ENCODE measurements at places on chromosomes 16 and 17.

GRCh38 chr17:83076938-83077337 lies 2.5 kb upstream of the METRNL start:
- DNase-seq: peak; percentile 44

GRCh38 chr17:19723964-19724363 lies 7.6 kb upstream of the SLC47A2 start:
- DNase-seq: no peak

- no peak for DNase-seq
Observed at GRCh38 chr16:67933805-67934204, 2.1 kb upstream of the CTRL start.

DNA sequence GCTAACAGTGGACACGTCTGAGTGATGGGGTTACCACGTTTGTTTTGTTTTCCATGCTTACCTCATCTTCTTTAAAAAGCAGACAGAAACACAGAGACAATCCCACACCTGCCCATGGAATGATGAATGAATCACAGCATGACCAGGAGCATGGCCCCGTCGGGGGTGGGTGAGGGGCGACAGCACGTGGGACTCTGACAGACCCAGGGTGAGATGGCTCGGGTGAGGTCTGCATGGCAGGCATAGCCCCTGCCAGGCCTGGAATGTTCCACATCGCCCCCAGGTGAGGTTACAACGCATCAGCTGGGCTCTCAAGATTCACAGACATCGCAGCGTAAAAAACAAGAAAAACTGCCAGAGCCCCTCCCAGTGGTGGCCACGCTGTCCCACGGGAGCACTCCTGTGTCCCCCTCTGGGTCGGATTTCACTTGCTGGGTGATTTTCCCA lies 18.1 kb downstream of the SLC7A5 start:
- DNase-seq: no peak

DNA sequence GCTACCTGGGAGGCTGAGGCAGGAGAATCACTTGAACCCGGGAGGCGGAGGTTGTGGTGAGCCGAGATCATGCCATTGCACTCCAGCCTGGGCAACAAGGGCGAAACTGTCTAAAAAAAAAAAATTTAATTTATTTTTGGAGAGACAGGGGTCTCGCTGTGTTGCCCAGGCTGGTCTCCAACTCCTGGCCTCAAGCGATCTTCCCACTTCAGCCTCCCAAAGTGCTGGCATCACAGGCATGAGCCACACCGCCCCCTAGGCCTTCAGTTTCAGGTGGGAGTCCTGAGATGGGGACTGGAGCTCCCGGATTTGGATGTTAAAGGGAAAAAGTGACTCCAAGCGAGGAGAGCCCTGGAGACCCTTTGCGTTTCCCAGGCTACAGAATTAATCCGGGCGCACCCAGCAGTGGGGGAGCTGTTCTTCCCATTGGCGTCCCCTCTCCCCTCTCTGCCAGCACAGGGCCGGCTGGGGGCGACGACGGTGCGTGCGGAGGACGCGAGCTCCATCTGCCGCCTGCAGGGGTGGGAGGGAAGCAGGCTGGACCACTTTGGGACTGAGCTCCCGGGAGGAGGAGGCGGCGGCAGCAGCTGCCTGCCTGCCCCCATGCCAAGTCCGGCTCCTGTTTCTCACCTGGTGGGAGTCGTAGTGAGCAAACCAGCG lies 49.3 kb upstream of the USP7 start:
- peak; percentile 23 for DNase-seq

- no peak for DNase-seq
Observed at GRCh38 chr17:45370949-45371413, 54.2 kb upstream of the MAP3K14 start.

DNA sequence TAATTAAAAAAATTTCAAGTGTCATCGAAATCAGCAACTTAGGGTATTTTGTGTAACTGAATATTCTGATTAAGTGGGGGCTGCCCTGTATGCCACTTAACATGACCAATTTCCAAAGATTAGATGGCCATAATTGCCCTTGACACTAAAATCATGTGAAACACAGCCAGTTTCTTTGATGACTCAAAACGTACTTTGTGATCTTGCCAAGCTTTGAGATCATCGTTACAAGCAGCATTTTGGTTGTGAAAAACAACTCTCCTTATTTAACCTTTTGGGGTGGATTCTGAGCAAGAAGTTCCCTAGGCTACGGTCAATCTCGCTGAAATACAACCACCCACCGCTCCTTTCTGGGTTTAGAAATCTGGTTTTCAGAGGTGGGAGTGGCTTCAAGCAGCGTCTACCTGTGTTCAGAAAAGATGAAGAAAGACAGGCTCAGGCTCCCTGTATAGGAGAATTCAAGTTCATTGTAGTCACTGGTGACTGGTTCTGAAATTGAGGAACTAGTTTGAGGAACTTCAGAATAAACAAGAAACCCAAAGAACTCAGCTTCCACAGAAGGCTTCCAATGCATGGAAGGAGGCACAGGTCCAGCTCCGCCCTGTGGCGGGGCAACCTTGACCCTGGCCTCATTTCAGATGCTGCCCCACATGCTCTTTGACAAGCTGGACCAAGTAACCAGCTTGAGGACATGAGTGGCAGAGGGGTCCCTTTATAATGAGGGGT lies 9.4 kb downstream of the MAP3K14 start:
- DNase-seq: peak; percentile 57

GRCh38 chr17:807523-808294 lies 25.6 kb downstream of the MRM3 start:
- DNase-seq: no peak

DNA sequence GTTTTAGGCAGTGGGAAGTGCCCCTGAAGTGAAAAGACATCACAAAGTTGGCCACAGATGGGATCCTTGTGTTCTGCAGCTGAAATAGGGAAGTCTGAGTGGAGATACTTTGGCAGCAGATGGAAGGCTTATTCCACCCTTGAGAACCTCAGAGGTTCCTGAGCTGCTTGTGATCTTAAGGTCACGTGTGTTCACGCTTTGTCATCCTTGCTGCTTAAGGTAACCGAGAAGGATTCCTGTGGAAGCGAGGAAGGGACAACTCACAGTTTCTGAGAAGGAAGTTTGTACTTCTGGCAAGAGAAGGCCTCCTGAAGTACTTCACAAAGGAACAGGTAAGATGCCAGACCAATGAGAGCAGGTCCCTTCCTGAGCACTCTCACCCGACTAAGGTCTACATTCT lies 12.2 kb downstream of the ADAP2 start:
- no peak for DNase-seq

DNA sequence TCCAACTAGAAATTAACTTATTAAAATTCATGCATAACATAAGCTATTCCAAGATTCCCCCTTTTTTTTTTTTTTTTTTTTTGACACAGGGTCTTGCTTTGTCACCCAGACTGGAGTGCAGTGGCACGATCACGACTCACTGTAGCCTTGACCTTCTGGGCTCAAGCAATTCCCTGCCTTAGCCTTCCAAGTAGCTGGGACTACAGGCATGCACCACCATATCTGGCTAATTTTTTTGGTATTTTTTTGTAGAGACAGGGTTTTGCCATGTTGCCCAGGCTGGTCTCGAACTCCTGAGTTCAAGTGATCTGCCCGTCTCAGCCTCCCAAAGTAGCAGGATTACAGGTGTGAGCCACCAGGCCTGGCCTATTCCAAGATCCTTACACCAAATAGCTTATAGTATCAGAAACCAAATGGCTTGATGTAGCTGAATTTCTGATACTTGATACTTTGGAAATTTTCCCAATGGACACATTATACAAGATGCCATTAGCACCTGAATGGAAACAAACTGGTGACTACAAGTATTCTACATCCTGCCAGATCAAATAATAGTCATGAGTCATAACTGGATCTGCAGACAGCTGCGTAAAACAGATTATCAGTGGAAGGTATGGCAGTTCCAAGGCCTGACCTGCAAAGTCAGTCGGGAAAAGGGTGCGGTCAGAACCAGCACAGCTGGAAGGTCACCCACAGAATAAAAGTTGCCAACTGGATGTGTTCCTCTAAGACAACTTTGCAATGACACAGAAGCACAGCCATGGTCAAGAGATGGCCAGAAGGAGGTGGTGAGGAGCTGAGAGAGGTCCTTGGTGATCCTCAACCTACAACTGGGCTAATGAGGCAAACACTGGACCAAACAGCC lies 14.5 kb downstream of the TUBG1 start:
- no peak for DNase-seq

DNA sequence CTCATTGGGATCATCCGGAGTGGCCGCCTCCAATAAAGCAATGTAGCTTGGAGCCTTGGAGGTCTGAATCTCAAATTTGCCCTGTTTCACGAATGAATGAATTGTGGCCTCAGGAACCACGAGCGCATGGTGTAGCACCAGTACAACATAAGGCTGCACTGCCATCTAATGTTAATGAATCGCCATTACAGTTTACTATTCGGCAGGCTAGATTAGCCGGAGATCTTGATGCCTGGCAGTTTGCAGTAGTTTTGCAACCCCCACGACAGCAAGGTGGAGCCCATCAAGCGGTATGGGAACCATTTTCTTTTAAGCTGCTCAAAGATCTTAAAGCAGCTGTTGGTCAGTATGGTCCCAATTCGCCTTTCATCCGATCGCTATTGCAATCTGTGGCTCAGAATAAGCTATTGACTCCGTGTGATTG lies 18.8 kb downstream of the ALOX15B start:
- DNase-seq: peak; percentile 43

DNA sequence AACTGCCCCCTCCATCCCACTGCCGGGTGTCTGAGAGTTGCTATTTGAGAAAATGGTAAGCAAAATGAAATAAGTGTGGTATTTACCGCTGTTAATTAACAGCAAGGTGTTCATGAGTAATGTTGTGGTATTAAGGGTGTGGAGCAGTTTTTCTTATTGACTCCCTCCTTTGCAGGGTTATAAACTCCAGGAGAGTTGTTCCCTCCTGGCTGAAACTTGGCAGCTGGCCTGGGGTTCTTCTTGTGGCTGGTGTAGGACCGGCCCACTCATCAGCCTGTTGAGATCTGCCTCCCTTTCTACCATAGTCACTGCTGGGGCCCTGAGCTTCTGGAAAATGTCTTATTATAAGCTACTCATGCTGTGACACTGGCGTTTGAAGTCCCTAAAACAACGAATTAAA lies 128.6 kb downstream of the SOX9 start:
- no peak for DNase-seq

DNA sequence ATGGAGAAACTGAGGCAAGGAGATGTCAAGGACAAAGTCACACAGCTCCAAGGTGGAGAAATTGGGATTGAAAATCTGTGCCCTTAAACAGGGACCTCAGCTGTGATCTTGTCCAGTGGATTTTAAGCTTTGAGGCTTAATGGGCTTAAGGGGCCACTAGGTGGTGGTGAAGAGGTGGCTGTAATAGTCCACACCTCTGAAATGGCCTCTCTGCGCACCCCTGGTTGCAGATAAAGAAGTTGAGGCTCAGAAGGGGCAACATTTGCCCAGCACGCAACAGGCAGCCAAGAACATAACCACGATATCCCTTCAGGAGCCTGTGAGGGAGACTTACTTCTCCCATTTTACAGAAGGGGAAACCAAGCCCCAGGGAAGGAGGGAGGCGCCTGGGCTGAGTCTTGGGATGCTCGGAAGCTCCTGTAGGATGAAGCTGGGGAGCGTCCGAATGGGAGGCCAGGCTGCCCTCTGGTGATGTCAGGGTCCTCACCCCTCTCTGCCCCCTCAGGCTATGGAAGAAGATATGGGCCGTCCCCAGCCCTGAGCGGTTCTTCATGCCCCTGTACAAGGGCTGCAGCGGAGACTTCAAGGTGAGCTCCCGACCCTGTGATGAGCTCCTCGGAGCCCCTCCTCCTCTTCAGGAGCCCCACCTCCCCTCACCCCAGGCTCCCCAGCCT lies 43.7 kb downstream of the IL21R start:
- DNase-seq: peak; percentile 2

DNA sequence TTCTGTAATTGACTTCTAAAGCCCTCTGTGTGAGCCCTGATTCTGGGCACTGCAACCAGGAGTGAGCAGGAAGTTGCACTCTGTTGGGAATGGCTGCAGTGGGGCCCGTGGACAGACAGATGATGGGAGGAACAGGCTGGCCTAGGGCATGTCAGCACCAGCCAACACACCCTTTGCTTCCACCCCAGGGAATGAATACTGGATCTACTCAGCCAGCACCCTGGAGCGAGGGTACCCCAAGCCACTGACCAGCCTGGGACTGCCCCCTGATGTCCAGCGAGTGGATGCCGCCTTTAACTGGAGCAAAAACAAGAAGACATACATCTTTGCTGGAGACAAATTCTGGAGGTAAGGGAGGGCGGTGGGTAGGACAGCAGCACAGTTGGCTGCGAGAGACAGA lies 10.8 kb upstream of the LPCAT2 start:
- no peak for DNase-seq

- no peak for DNase-seq
Observed at GRCh38 chr17:47244697-47245096, 8.9 kb upstream of the ITGB3 start.

All from stimulated activated naive CD8-positive, alpha-beta T cell treated with anti-CD3 and anti-CD28 coated beads, Interleukin-15, Interleukin-2, amounts not matched to agents 100 U/mL and 50 U/mL, for 24 hours (primary cell).